ENCODE measurements at places on chromosomes 7 and 10.

DNA sequence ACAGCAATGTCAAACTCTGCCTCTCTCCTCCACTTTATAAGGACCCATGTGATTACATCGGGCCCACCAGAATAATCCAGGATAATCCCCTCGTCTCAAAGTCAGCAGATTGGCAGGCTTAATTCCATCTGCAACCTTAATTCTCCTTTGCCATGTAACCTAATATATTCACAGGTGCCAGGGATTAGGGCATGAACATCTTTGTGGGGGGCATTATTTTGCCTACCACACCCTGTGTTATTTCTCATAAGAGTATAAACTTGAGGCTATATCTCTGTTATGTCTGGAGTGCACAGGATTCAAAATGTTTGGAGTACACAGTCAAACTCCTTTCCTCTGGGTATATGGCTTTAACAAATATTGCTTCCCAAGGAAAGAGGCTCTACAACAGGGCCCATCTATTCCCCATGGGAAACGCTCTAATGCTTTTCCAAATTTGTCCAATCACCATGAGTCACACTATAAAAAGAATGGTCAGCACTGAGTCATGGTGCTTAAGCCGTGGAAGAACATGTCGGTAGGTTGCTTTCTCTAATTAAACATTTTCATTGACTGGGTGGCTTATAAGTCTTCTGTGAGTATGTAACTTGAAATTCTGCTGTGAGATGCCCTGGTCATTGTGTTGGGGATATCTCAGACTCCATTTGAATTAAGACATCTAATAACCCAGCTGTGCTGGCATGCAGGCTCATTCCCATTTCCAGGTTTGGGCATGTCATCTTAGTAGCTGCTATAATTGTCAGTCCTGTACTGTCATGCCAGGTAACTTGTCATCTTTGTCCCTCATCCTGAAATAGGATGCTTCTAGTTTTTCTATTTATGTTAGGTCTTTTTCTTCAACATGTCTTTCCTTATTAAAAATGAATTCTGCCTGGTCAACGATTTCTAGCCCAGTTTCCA is 11.5 kb upstream of the AKR1B10 start:
- DNase-seq = no peak

- no peak for DNase-seq
Observed at GRCh38 chr10:47383261-47384147, 589 bp downstream of the ZNF488 start.

DNA sequence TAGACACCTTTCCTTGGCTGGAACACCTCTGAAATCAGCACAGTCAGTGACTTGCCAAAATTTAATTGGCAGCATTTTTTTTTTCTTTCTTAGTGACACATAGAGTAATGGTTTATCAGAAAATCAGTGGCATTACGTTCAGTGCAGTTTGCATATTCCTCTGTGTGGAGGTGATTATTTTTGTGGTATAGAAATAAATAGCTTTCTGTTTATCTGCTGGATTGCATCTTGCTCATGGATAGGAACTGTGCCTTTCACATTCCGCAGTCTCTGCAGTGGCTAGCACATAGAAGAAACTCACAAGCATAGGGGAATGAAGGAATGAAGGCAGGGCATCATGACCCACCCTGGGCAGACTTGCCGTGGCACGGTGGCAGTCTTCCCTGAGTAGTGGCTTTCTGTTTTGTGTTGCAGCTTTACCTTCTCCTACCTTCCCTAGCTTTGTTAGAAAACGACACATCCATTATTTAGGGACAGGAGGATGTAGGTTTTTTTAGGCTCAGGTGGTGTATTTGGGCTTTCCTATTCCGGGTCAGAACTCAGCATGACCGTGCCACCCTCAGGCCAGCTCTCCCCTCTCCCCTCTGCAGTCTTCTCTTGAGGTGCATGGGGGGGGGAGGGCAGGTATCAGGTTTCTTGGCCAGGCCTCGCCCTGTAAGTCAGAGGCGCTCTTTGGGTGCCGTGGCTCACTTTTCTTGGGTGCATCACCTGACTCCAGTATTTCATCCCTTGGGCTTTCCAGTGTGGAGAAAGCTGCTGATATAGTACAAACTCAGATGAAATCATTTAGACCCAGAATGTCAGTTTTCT is 112.5 kb upstream of the GJD4 start:
- DNase-seq = no peak

DNA sequence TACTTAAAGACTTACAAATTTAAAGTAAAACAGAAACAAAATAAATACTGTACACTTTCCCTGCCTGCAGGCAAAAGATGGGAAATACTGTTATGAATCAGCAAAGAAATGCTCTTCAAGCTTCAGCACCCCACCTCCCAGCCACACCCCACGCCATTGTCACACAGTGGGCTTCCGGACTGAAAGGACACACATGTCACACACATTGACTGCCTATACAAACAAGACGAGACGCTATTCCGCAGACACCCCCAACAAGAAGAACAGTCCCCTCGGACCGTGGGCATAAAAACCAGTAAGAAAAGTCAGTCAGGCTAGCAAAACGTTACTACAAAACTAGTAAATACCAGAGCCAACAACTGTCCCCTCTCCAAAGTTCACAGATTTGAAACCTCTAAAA is 22.2 kb upstream of the PARP12 start:
- DNase-seq = no peak

DNA sequence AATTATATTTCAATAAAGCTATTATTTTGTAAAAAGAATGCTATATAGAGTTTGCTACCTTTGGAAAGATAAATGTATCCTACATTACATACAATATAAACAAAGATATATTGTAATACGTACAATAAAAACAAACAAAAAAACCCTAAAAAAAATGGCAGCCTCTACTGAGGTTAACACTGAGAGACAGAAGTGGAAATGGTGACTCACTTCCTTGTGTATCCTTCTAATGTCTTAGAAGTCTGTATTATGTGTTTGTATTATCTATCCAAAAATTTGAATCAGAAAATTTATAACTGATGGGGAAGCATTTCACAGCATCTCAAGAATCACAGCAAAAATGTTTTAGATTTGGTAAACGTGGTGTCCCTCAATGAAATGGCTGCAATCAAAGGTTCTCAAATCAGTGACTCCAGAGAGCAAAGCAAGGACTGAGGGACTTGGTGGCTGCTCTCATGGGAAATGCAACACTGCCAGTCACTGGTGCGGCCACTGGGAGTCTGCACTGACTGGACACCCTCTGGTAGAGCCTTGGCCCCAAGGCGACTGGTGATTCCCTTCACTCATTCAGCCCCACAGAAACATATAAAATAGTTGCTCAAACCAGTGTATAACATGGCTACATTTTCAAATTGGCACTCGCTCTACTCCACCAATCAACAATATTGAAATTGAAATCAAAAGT is 53.8 kb downstream of the PANK1 start:
- no peak for DNase-seq

Measured in stimulated activated CD4-positive, alpha-beta T cell treated with anti-CD3 and anti-CD28 coated beads, TNF-alpha, amount 100 ng/mL, for 1 hour (primary cell).